ENCODE measurements at places on chromosomes 2 and 18.

DNA sequence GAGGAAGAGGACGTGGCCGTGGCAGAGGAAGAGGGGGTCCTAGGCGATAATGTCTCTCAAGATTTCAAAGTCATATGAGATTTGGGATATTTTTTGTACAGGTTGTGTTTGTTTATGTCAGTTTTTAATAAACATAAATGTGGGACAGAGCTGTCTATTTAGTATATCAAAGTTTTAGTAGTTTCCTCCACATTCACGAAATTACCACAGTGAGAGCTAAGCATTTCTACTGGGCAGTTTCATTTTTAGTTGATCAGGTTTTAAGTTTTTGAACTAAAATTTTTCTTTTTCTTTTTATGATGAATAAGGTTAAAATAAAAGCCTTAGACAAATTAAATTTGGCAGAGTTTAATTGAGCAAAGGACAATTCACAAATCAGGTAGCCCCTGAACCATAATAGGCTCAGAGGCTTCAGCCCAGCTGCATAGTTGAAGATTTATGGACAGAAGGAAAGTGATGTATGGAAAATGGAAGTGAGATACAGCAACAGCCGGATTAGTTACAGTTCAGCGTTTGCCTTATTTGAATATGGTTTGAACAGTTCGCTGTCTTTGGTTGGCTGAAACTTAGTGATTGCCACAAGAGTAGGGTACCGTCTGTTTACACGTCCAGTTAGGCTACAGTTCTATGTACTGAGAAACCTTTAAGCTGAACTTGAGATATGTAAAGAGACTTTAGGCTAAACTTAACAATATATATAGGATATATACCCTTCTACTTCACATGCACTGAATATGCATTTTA, 17.1 kb downstream of the SNRPD1 start:
- DNase-seq, result no peak

DNA sequence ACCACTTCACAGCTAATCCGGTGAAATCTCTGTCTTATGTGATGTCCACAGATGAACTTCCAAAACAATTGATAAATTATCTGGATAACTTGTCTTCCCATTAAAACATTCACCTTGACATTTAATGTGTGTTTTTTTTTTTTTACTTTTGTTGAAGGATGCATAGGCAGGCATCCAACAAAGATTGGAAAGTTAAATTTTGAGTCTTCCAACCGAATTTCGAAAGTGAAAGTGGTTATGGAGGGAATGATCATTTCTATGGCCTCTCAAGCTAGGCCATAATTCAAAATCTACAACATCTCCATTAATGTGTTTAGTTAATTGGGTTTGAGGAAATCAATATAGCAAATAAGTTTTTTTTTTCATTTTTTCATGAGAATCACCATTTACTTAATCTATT, 1495.5 kb upstream of the ACVR2A start:
- DNase-seq, result no peak

DNA sequence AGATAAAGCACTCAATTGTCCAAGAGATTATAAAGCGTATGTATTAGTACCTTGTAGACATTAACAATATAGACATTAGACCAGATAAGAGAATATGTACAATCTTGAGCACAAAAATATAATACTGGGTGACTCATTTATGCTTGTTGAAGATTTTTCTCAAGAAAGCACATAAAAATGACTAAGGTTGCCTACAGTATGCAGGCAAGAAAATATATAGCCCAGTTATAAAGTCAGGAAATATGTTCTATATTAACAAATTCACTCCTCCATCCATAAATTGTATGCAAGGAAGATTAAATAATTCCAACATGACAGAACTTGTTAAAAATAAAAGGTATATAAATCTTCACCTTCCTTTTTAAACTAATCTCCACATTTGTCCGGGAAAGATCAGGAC, 356.4 kb upstream of the SLC39A10 start:
- DNase-seq, result no peak

- no peak for DNase-seq
These were observed 17.7 kb upstream of the RAB10 start for GRCh38 chr2:26016012-26016705.

GRCh38 chr2:225820826-225821225, 421.3 kb downstream of the NYAP2 start:
- DNase-seq, result no peak

GRCh38 chr2:19554520-19554919, 196.1 kb upstream of the OSR1 start:
- DNase-seq, result no peak

GRCh38 chr2:18514526-18515461, 45.7 kb downstream of the RDH14 start:
- no peak for DNase-seq

- peak; percentile 26 for DNase-seq
These were observed 44.3 kb downstream of the ZNF516 start for GRCh38 chr18:76450452-76451395.

DNA sequence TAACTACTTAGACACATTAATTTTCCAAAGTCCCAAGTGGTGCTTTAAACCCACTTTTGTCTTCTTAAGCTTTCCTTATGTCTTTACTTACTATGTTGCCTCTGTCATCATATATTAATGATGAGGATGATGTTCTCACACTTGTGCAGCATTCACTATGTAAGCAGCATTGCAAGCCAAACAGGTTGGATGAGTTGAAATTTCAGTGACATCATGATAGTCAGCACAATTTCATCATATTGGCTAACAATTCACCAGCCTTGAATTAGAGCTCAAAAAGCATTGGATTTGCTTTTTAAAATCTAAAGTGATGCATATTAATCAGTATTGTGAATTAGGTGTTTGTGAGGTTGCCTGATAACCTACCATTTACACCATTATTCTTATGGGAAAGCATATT, 7.7 kb downstream of the APLF start:
- no peak for DNase-seq

- DNase-seq, result no peak
These were observed 171.9 kb downstream of the AGAP1 start for GRCh38 chr2:235665661-235666212.

- DNase-seq, result no peak
These were observed 663 bp downstream of the TRIM54 start for GRCh38 chr2:27282892-27283291.

DNA sequence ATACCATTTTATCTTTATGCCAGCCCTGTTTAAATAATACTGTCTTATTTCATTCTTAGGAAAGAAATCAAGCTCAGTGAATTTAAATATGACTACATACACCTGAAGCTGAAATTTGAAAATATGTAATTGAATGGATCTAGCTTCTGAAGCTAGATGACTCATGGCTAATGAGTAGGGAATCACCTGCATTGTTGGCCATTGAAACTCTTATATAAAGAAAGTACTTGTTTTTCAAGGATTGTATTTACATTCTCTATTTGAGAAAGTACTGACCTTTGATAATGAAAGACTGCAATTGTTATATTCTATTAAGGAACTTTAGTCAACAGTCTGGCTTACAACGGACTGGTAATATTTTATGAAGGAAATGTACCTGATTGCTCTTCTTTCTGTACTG, 346.7 kb upstream of the LRATD1 start:
- no peak for DNase-seq

- no peak for DNase-seq
These were observed 34.3 kb upstream of the TANC1 start for GRCh38 chr2:158934170-158934569.

GRCh38 chr2:190978389-190979053, 35.5 kb downstream of the STAT1 start:
- DNase-seq, result no peak

- DNase-seq, result no peak
These were observed 162.3 kb upstream of the CCDC68 start for GRCh38 chr18:55121397-55122170.

GRCh38 chr2:72781480-72781879, 44.4 kb downstream of the EXOC6B start:
- no peak for DNase-seq

DNA sequence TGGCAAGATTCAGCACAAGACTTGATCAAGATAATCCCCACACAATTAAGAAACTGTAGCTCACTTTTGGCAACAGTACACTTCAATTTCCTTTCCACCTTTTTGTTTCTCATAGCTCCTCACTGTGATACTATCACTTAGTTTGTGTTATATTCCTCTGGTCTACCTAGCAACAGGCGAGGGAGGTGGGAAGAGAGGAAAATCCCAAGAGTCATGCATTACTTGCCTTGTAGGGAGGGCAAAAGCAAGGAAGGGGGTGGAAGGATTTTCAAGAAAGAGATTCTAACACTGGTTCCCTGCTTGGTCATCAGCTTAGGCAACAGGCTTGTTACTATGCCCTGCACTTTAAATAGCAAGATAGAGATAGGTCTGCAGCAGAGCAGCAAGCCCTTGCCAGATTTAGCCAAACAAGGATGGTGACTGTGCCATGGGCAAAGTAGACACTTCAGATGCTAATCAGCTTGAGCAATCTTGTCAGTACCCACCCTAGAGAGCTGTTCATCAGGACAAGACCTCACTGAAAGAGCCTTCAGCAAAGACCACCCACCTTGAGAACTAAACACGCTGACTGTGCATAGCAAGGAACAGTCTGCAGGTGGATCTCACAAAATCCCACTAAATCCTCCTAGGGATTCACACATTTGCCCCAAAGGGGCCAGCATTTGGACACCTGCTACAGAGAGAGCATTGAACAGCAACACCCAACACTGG, 134.6 kb downstream of the MBD2 start:
- DNase-seq, result no peak

DNA sequence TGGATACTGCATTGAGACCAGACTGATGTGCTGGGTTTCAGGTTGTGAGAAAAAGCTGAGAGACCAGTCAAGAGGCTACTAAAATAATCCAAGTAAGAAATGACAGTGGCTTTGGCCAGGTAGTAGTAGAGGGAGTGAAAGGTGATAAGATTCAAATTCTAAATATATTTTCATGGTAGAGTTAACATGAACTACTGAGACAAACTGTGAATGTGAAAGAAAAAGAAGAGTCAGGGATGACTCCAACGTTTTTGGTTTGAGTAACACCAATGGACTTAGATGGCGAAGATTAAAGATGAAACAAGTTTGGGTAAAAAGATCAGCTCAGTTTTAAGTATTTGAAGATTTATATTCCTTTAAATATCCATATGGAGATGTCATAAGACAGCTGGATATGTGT, 209.4 kb downstream of the ZEB2 start:
- DNase-seq, result no peak

GRCh38 chr2:17035010-17035409, 369.4 kb upstream of the CYRIA start:
- no peak for DNase-seq

GRCh38 chr2:113770929-113771328, 14.5 kb upstream of the SLC35F5 start:
- DNase-seq, result no peak

DNA sequence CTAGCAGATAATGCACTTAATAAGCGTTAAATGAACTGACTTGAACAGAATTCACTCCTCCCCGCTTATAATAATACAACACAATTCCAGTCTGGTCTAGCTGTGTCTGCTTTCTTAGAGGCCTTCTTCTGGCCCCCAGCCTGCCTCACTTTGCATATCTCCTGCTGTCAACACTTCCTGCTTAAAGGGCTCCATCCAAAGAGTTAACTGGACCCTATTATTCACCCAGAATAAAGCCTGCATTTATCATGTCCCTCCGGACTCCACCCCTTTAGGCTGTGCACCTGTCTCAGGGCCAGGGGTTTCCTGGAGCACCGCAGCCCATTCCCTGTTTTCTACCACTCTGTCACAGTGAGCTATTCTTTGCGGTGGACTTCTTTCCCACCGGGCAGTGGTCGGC, 292.8 kb upstream of the FBXO11 start:
- DNase-seq, result no peak

- DNase-seq, result peak; percentile 24
These were observed 1.1 kb downstream of the TRABD2A start for GRCh38 chr2:84879584-84880394.

GRCh38 chr18:75654386-75654785, 226.9 kb upstream of the SMIM21 start:
- DNase-seq, result no peak

GRCh38 chr18:830315-830901, 18.4 kb upstream of the YES1 start:
- DNase-seq, result peak; percentile 49

DNA sequence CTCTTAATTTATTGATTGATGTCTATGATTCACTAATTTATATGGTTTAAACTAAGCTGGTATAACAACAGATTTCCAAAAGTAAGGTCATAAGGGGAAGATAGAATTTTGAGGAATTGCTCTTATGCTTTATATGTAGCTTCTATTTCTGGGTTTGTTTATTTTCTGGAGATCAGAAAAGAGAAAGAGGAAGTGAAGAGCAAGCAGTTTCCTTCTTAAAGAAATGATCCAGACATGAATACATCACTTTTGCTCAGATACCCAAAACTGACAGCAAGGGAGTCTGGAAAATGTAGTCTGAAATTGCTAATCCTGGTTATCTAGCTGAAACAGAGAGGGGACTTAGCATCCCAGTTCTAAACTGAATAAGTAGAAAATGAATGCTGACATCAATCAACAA, 912.5 kb upstream of the CRIM1 start:
- DNase-seq, result no peak

GRCh38 chr2:207421671-207422070, 108.1 kb upstream of the CREB1 start:
- DNase-seq, result no peak

DNA sequence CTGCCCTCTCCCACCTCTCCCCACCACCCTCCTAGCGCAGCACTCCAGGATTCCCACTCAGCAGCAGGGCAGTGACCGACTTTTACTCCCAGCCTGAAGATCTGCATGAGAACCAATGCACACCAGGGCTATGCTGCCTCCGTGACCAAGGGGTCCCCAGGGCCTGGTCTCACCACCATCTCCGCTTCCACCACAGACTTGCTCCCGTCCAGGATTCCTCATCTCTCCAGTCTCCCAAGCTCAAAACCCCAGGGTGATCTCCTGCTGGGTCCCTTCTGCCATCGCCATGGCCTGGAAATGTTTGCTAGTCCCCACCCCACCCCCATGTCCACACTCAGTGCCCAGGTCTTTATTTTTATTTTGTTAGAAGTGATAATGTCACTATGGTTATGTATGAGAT, 2.1 kb upstream of the CIDEA start:
- no peak for DNase-seq

All from NAMALWA (cell line).